Activated CD4-positive, alpha-beta T cell treated with anti-CD3 and anti-CD28 coated beads, Interleukin-2, amount 10 ng/mL, durations not matched to agents 7 days and 5 days (primary cell): ENCODE measurements at places on chromosomes 1 and 21.

DNA sequence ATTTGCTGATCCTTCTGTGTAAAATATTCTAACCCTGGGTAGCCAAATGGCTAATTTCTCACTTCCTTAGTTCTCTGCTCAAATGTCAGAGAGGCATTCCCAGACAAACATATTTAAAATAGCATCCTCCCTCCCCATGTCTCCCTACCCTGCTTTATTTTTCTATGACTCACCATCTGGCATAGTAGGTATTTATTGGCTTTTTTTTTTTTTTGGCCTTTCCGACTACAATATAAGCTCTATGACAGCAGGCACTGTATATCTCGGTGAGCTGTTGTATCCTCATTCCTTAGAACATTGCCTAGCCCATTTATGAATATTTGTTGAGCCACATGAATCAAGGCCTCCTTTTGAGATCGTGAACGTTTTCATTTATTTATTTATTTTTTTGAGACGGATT lies 1.5 kb upstream of the NEK7 start:
- peaks cover 3% of the 10 kb centered on the region for H3K36me3 ChIP-seq
- H3K4me1 ChIP-seq, result peaks cover 21% of the 10 kb centered on the region
- no peak for DNase-seq
- peaks cover 1% of the 10 kb centered on the region for H3K27me3 ChIP-seq
- H3K4me3 ChIP-seq, result no peak overlapping the region

DNA sequence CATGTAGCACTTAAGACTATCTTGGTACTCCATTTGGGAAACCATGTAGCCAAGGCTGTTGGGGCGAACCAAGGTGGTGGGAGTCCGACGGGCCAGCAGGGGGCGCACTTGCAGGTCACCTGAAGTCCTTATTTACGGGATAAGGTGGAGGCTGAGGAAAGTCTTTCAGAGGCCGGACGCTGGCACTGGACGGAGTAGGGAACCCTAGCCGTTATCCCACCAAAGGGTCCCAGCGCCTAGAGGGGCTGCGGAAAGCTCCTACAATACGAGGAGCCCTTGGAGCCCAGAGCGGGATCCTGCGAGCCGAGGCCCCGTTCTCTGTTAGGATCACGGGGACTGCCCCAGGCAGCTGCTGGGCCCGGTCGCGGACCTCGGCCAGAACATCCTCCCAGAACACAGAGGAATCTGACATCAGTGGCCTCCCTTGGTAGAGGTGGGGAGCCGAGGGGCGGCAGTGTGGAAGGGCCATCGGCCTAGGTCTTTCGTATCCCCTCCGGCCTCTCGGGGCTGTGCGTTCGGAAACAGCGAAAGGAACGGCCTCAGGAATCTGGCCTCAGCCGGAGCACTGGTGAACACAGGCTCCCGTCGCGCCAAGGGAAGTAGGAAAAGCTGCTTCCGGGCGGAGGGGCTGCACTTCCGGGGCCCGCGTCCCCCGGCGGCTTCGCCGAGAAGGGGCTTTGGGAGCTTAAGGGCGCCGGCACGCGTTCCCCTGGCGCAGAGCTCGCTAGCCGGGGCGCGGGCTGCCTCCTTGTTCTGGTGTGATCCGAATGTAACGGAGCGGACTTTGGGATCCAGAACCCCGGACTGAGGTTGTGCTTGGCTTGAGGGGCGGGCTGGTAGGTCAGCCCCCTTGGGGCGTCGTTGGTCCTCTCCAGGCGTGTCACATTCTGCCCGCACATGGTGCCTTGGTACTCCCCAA lies 29.9 kb upstream of the RPTN start:
- H3K4me3 ChIP-seq, result peak overlapping the region; percentile 62
- H3K27ac ChIP-seq, result no peak overlapping the region
- peak; percentile 77 for DNase-seq
- peaks cover 42% of the 10 kb centered on the region for H3K27me3 ChIP-seq

DNA sequence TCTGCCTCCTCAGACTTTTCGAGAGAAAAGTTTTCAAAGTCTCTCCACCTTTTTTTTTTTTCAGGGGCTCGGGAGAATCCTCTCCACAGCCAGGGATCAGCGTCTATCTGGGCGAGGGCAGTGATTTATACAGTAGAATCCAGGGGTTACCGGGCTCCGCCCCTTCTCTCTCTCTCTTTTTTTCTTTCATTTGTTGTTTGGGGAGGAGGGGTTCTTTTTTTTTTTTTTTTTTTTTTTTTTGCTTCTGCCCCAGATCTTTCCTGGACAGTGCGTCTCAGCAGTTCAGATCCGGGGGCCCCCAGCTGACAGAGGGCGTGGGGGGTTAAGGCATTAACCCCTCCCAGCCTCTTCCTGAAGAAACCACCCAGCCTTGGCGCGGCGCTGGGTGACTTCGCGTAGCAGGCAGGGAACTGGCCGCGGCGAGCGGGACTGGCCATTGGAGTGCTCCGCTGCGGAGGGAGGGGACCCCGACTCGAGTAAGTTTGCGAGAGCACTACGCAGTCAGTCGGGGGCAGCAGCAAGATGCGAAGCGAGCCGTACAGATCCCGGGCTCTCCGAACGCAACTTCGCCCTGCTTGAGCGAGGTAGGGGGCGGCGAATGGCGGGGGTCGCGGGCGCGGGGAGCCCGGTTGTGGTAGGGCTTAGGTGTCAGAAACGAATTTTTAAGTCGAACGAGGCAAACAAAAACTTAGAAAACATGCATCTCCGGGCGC lies at the start of gene S1PR1:
S1PR1 (plus strand) TSS at position 504 of the 713 bp plus-strand sequence. CDS start 1,966 bp downstream, outside the sequence.
- H3K36me3 ChIP-seq, result peaks cover 79% of the 10 kb centered on the region
- H3K4me3 ChIP-seq, result peak within 1 kb of the TSS; percentile 98
- no peaks in the 10 kb centered on the region for H3K27me3 ChIP-seq
- peaks cover 50% of the 10 kb centered on the region for H3K4me1 ChIP-seq
- peak; percentile 85 for DNase-seq

DNA sequence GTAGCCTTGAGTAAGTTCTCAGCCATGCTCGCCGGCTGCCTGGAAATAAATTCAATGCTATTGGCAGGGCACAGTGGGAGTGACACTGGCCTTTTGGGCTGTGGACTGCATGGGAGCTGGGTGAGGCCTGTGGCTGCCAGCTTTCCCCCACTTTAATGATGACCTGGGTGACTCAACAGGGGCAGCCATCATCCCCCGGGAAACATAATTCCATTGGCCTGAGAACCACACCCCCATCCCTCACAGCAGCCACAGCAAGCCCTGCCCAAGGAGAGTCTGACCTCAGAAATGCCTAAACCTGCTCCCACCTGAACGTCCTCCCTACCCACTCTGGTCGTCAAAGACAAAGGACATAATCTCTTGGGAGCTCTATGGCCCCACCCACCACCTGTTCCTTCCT lies 384.0 kb downstream of the LTN1 start:
- H3K4me3 ChIP-seq, result no peak overlapping the region
- H3K27ac ChIP-seq, result no peak overlapping the region
- peaks cover 17% of the 10 kb centered on the region for H3K36me3 ChIP-seq
- H3K27me3 ChIP-seq, result no peaks in the 10 kb centered on the region

DNA sequence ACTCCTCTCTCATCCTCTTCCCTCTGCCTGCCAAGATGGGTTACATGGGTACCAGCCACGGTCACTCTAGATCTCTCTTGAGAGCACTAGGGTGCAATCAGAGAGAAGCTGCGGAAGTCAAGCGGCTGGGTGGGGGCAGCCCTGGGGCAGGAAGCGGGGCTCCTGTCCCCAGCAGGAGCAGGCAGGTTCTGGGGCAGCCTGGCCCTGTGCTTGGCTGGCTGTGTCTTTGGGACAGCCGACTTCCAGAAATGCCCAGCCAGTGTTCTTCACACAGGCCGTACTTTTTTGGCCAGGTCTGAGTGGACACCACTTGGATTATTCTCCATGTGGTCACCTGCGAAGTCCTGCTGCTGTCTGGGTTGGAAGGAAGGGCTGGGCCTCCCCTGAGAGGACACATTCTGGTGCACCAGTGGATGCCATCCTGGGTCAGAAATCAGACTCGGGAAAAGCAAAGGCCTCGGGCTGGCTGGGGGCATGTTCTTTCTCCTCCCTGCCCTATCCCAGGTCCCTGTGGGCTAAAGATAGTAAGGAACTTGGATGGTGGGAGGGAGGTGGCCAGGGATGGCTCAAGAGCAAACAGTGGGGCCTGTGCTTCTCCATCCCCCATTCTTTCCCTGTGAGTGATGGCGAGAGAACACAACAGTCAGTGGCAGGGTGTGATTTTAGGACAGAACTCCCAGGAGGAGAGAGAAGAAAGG lies 93.7 kb downstream of the ITPKB start:
- no peak overlapping the region for H3K4me3 ChIP-seq
- peaks cover 61% of the 10 kb centered on the region for H3K4me1 ChIP-seq
